H4 (cell line): ENCODE measurements at places on chromosomes 11 and 22. TPM values are rescaled to one million over a fixed set of nuclear protein-coding genes. Genes with fewer than 3 reads are reported as not detected.

DNA sequence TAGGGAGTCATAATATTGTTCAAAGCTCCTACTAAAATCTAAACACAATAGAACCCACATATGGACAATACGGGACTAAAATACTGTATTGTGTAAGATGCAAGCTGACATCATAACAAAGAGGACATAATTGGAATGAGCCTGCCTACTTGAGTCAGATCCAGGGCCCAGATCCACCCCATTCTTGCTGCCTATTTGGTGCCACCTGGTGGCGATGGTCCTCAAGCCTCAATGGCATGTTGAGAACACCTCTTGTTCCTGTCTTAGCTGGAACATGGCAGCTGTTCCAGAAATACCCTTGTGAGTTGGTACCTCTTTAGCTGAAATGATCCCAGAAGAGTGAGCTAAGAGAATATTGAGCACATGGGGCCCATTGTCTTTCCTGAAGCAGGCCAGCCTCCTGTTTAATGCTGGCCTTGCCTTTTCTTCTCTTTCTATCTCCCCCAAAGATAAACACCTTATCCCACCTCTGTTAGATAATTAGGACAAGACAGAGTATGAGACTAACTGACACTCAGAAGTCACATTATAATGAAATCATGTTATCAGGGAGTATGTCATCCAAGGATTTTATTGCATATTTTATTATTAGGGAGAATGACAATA lies 680.9 kb upstream of the ANO5 start:
- DNase-seq: peak; percentile 35

GRCh38 chr11:36463781-36464180 lies 46.3 kb downstream of the TRAF6 start:
- DNase-seq: peak; percentile 87

GRCh38 chr11:114149689-114150407 lies 90.3 kb downstream of the ZBTB16 start:
- DNase-seq: no peak

C11orf86 gene
- total RNA-seq: not detected in 2 replicates

DNA sequence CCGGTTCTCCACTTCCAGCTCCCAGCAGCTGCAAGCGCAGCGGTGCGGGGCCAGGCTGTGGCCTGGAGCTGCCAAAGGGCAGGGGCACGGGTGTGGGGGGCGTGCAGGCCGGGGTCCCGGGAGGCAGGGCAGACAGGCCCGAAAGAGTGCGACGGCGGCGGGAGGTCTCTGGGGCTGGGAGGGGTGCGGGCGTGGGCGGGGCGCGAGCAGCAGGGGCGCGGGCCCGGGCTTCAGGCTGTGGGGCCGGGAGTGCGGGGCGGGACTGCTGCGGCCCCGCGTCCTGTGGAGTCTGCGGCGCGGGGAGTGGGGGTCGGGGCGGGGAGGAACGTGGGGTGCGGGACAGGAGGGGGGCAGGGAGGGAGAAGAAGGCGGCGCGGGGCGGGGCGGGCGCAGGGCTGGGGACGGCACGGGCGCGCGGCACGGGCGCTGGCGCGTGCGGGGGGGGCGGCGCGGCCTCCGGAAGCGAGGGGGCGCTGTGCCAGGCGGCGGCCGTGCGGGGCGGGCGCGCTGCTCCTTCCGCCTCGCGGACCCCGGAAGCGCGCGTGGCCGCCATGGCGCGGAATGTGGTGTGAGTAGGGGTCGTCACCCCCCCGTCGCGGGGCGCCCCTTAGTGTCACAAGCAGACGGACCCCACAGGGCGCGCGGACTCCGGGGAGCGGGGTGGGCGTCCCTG lies at the start of gene MRPL23:
Gene MRPL23 (plus strand): TSS at position 521 of the 673 bp plus-strand sequence. CDS start 31 bp downstream, at position 552.
- no peak for DNase-seq

DNA sequence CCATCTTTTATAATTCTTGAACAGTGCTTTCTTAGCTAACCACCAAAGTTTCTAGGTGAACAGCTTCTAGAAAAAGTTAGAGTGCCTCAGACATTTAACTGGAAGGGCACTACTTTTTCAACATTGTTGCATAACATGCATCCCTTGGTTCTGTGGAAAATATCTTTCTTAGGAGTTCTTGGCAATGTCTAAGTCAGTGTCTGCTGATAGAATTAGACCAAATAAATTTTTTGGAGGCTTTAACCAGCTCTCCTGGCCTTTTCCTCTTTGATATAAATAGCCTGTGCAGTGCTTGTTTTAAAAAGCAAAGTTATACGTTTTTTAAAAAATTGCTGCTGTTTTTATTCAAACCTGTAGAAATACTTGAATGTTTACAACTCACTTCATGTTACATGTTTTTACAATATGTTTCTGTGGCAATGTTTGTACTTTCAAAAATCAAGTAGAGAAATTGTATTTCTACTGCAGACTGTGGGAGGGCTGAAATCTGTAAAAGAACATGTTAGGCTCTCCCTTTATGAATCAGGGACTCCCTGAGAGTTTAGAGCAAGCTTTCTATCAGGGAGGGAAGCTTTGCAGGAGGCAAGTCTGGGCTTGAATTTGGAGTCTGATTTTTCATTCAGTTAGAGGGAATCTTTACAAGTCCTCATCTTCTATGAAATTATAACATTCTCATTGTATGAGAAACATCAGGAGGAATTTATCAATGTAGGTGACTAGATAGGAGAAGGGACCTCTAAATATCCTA lies 16.3 kb upstream of the PANX1 start:
- DNase-seq: no peak

F2 gene
- total RNA-seq: 0.23 TPM in 1 of 2 replicates, not detected in the other

RCOR2 gene
- 0.49 and 0.66 TPM in 2 replicates for total RNA-seq

CCT8L2 gene
- total RNA-seq: not detected in 2 replicates

CTSF gene
- 9.1 and 11.3 TPM in 2 replicates for total RNA-seq
